ENCODE measurements at places on chromosomes 5 and 9.

- no peak for DNase-seq
Measured at GRCh38 chr5:39712316-39713249, 287.8 kb upstream of the DAB2 start.

DNA sequence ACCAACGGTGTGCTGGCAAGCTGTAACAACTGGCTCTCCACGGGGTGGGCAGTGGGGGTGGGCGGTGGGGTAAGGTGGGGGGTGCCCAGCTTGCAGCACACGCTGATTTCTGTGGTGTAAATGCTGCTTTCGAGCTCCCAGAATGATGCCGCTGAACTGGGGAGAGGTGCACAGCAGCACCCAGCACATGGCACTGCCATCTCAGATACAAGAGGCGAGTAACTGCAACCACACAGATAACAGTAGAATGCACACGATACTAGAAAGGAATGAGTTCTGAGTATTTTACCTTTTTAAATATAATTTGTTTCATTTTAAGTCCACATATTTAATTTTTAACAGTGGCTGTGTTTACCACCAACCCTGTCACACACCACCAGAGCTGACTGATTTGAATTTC lies 87.9 kb downstream of the SEMA4D start:
- no peak for DNase-seq

DNA sequence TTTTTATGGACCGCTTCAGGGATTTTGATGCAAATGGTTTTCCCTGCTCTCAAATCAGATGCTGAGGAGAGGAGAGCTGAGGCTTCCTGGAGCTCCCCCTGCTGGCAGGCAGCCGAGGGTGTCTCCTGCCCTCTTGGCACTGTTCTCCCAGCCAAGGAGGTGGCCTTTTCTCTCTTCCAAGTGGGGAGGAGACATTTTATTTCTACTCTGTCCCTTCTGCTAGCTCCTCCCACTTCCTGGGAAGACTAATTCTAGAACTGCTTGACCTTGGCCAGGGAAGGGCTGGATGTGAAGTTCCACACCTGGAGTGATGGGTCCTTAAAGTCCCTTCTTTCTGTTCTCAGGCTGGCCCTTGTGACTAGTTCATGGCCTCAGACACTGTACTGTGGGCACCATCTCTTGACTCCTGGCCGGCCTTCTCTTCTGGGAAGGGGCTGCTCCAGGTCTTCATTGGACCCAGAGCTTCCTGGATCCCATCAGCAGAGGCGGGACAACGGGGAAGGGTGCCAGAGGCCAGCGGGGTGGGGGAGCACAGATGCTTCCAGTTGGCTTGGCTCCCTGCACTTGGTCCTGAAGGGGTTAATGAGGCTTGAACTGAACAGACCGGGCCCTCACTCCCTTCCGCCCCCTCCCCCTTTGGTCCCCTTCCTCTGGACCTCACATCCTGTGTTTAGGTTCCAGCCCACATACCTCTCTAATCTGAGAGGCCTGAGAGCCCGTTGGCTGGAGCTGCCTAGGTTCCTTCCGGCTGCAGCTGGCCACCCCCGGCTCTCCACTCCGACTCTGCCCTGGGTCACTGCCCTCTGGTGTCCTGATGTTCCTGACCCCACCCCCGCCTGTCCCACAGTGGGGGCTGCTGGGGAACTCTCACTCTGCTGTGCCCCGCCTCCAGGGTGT lies 32.1 kb downstream of the PTPA start:
- peak; percentile 76 for DNase-seq

DNA sequence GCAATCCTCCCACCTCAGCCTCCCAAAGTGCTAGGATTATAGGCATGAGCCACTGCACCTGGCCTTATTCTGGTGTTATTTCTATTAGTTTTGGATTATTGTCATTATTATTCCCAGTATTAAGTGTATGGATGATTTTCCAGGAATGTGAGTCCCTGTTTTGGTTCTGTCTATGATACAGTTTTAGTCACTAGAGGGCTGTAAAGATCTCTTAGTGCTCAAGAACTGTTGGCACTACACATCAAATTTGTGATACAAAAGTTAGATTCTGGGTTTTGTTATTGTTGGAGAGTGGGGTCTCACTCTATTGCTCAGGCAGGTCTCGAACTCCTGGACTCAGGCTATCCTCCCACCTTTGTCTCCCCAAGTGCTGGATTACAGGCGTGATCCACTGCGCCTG lies 12.1 kb downstream of the CCL28 start:
- DNase-seq = no peak

- DNase-seq = no peak
Measured at GRCh38 chr5:1324301-1324700, 20.6 kb downstream of the CLPTM1L start.

DNA sequence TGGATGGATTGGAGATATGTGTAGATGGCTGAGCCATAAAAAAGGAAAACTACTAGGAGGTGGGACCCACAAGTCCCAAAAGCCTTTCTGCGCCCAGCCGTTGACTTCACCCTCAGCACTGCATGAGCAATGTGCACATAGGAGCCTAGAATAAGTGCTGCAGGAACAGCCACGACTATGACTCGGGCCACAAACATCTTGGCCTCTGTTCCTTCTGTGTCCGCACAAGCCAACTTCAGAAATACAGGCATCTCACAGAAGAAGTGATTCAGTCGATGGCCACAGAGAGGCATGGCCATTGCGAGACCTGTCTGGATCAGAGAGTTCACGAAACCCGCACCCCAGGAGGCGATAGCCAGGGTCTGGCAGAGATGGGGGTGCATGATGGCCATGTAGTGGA lies 587 bp downstream of the OR2Y1 start:
- DNase-seq = no peak

DNA sequence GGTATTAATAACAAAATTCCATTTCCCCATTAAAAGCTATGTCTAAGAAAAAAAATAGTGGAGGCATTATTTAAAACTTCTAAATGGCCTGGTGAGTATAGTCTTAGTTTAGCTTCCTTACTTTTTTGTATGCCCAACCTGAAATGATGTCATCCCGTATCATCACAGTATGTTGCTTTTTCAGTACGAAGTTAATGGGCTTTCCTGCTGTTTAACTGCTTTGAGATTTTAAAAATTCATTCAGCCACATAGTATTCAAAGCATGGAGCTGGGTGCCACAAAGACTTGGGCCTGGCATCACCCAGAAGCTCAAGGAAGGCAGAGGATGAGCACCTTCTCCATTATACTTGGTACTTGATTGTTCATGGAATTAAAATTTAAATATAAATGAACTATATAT lies 7.4 kb downstream of the F2RL2 start:
- DNase-seq = no peak

DNA sequence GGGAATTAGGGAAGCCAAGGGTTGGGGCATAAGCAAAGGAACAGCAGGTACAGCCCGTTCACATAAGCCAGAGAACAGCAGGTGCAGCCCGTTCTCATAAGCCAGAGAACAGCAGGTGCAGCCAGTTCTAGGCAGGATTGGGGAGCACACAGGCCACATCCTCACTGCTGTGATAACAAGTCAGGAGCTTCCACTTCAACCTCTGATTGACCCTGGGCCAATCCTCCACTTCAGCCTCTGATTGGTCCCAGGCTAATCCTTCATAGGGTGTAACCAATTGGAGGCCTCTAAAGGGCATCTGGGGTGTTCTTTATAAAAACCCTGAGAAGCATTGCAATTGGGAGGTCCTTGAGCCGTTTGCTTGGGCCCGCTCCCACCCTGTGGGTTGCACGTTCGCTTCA lies 27.5 kb downstream of the CEL start:
- no peak for DNase-seq

- no peak for DNase-seq
Measured at GRCh38 chr5:1386274-1386717, 41.4 kb upstream of the CLPTM1L start.

GRCh38 chr5:127088251-127088650 lies 14.9 kb upstream of the C5orf63 start:
- no peak for DNase-seq

DNA sequence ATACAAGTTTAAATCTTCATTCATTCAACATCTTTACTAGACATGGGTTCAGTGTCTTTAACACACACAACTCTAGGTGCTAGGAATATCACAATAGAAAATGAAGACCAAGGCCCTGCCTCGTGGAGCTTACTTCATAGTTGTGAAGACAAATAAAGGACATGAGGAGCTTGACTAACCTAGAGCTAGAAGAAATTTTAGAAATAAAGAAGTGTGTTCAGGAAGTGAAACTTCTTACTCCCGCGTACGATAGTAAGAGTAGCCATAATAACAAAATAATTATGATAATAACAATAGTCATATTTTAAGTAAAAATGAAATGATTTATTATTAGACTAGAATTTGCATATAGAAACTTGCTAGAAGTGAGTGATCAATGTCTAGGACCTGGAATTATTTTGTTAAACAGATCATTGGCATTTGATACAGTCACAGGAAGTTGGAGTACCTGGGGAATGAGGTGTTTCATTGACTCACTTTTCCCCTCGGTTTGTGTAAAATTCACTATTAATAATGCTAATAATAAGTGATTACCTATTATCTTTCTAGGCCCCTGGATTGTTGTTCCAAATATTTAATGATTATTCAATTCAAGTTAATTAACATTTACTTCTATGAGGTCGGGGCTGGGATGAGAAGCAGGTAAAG lies 331.3 kb downstream of the NSG2 start:
- DNase-seq = no peak

DNA sequence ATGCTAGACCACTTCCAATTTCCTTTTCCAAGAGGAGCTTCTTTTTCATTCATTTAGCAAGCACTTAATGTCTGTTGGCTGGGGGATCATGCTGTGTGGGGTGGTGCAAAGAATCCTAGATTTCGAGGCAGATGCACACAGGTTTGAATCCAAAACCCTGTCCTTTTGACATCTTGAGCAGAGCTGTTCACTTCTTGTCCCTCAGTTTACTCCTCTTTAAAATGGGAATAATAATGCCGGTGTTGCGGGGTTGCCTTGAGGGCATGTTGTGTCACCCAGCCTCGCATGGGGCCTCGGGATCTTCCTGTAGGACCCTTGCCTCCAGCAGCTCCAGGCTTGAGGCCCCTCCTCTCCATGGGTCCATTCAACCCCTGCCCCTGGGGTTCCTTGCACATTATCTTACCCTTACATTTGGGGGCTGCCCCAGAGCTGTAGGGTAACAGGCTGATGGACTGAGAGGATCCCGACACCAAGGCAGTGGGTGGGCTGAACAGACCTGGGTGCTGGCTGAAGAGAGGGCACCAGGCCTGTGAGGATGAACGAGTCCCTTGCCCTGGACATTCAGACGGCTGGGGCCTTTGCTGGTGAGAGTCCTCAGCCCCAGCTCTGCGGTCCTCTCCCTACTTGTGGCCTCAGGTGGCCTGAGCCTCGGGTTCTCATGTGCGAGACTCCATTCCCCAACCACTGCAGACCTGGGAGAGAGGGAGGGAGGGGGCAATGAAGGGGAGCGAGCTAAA lies 145.8 kb downstream of the BARX1 start:
- DNase-seq = no peak

- no peak for DNase-seq
Measured at GRCh38 chr5:56749842-56750241, 65.5 kb upstream of the MAP3K1 start.

DNA sequence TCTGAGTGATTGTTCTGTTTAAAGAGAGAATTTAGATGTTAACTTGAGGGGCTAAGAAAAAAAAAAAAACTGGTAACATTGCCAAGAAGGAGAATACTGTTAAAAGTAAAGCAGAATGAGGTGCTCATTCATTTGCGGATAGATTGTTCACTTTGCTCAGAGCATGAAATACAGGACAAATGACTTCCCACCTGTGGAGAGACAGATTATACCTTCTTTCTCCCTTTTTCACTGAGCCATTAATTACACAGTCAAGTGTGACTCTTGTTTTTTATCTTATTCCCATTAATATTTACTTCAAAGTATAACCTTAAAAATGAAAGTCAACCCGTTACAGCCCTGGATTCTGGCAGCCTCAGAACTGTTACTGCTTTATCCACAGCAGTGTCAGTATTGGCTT lies 264.5 kb downstream of the TAF11L14 start:
- no peak for DNase-seq

DNA sequence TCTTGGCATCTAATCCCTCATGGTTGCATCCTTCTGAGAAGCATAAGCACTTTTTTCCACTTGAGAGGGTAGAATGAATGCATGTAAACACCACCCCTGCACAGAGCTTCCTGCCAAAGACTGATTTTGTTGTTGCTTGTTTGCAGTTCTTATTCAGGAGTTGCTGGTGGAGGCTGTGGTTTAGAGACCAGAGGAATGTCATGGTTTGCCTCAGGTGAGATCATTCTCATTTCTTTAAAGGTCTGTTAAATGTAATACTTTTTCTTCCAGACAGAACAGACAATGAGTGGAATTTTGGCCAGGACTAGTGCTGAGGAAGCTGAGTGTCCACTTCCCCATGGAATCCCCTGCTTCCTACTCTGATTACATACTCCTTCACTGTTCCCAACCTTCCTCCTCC lies 3.2 kb upstream of the TNC start:
- no peak for DNase-seq

GRCh38 chr9:93471124-93471523 lies 17.7 kb upstream of the FAM120AOS start:
- no peak for DNase-seq

DNA sequence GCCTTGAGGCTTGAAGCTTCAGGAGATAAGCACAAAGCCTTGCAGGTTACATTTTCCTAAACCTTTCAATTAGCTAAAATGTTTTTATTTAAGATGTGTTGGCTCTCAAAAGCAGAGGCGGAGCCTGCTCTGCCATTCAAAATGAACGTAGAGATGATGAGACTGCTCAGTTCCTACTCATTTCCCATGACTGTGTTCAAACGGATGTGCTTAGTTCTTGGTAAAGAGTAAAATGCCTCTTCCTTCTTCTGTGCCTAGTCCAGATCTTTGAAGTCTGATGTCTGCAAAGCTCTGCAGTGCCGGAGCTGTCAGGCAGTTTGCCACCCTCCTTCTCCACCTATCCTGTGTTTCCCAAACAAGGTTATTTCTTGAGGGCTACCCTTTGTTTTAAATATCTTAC lies 46.3 kb upstream of the ADAMTSL1 start:
- DNase-seq = no peak

GRCh38 chr5:147530530-147531389 lies 20.9 kb upstream of the DPYSL3 start:
- DNase-seq = no peak

GRCh38 chr5:133675376-133676154 lies 63.2 kb upstream of the FSTL4 start:
- no peak for DNase-seq

GRCh38 chr5:89998519-89999305 lies 410.8 kb downstream of the CETN3 start:
- no peak for DNase-seq

Measured in iPS DF 19.7 (cell line).